ENCODE measurements at places on chromosomes 2 and 18.

DNA sequence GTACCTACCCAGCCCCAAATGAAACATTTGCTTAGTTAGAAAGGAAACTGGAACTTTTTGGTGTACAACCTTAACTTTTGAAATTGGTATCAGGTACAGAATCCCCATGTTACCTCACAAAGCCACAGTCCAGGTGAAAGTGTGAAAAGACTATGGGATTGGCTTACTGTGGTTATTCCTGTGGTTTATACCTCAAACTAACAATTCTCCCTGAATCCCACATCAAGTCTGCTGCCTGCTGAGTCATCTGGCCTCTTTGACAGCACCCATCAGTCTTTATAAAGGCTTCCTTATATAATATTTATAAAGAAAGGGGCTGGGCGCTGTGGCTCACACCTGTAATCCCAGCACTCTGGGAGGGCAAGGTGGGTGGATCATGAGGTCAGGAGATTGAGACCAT is 164.6 kb downstream of the TMEM247 start:
- DNase-seq: no peak

GRCh38 chr2:13584020-13584419 is 867.3 kb downstream of the TRIB2 start:
- no peak for DNase-seq

- DNase-seq: no peak
These were observed 1089.4 kb upstream of the SLC39A10 start for GRCh38 chr2:194567661-194568017.

- no peak for DNase-seq
These were observed 36.9 kb downstream of the CNGA3 start for GRCh38 chr2:98383166-98383565.

GRCh38 chr2:38793511-38793910 is 15.5 kb downstream of the GEMIN6 start:
- no peak for DNase-seq

- DNase-seq: no peak
These were observed 609.5 kb downstream of the EPHA4 start for GRCh38 chr2:220962556-220962955.

DNA sequence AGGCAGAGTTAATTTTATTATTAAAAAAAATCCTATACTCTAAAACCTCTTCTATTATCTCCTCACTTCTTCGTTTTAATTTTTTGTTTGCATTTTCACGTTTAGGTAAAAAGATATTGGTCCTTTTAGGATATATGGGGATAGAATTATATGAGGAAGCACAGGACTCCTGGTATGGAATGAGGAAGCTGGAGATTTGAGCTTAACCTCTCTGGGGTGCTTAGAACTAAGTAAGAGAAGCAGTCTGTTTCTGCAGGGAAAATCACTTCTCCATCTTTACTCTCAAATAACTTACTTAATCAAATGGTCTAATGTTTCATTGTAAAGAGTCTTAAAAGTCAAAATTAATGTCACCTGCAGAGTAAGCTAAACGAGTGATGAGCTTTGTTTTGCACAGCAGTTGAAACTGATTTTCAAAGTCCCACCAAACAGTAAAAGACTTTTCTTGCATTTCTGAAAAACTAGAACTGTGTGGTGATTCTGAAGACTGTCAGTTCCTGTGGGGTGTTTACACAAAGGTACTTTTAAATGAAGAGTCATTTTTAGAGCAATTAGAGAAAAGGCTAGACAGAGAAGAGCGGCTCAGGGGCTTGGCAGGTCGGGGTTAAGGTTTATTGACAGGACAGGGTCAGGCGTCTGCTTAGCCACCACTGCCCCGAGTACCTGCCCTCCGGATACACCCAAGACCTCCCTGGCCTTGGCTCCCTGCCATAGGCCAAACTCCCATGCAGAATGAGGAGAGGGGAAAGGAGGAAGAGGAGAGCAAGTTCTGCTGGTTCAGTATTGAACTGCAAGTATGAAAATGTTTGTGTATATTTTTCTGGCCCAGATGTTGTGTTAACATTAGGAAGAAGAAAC is 21.6 kb downstream of the METAP1D start:
- no peak for DNase-seq

- DNase-seq: no peak
These were observed 83.4 kb downstream of the SLC25A12 start for GRCh38 chr2:171810422-171811244.

Data from stimulated activated CD4-positive, alpha-beta T cell treated with anti-CD3 and anti-CD28 coated beads, Interleukin-1b, Interleukin-23, amount 100 ng/mL, for 1 hour (primary cell).